ENCODE measurements at places on chromosomes 1 and 21.

GRCh38 chr1:8866792-8867415 is 11.6 kb downstream of the ENO1 start:
- no peak for DNase-seq

DNA sequence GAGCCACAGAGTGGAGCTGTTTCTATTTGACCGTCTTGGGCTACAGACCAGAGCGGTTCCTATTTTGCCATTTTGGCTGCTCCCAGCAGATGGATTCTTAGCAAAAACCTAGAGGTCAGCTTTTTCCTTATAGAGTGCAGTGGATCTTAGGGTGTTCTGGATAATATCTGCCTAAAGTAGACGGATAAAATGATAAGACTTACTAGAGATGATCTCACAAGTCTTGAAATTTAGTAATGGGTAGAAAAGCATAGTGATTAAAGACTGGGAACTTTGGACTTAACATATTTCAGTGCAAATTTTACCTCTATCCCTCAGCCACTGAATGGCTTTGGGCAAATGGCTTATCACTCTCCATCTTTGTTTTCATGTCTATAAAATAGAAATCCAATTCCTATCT is 439.8 kb downstream of the ADGRL2 start:
- DNase-seq: no peak

DNA sequence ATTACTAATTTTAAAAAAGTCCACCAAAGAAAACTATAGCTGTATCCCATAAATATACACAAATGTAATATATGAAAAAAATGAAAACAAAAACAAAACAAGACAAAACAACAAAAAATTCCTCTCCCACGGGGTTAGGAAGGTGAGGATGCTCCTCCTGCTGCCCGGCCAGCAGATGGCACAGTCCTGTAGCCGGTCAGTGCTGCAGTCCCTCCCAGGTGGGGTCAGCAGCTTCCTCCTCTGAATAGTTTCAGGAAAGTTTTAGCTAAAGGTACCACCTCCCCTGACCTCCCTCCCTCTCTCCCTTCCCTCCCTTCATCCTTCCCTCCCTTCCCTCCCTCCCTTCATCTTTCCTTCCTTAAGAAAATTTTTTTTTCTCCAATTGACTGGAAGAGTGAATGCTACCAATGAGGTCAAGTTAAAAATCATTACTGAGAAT is 67.8 kb upstream of the BCL10 start:
- no peak for DNase-seq

DNA sequence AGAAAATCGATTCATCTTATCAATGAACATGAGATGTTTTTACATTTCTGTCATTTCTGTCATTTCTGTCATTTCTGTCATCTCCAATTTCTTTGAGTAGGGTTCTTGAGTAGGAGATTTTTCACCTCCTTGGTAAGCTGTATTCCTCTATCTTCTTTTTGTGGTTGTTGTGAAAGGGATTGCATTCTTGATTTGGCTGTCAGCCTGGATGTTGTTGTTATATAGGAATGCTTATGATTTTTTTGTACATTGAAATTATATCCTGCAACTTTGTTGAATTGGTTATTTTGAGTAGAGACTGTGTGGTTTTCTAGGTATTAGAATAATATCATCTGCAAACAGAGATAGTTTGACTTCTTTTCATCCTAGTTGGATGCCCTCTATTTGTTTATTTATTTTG is 1233.7 kb downstream of the PLA2G4A start:
- DNase-seq: no peak

- no peak for DNase-seq
Observed at GRCh38 chr1:98387701-98388100, 273.8 kb upstream of the SNX7 start.

GRCh38 chr1:239819096-239819495 is 272.6 kb upstream of the FMN2 start:
- no peak for DNase-seq

DNA sequence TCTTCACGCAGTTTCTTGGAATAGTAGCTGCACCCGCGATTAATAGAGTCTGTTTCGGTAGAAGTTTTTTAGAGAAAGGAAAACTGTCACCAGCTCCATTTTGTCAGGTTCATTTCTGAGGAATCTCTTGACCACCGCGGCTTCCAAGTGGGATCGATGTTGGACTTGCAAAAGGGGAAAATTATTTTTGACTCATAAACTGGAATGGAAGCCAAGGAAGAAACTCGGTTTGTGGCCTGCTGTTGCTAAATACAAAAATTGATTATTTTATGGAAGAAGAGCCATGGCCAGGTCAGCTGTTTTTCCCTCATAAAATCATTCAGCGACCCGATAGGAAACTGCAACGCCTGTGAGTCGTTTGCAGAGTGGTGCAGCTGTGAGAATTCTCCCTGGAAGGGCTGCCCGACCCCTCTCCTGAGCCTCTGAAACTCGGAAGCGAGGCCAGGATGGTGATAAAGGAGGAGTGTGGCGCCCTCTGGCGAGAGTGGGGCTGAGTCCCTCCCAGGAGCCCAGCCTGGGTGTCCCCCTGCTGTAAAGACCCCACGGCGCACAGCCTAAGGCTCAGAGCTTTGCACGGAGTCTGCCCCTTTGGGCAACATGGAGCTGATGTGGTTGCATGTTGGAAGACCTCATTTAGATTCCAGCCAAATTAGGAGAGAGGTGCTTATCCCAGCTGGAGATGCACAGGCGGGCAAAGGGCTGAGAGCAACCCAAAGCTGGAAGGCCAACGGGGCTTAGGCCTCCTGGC is 83.6 kb upstream of the SLC25A33 start:
- peak; percentile 31 for DNase-seq

DNA sequence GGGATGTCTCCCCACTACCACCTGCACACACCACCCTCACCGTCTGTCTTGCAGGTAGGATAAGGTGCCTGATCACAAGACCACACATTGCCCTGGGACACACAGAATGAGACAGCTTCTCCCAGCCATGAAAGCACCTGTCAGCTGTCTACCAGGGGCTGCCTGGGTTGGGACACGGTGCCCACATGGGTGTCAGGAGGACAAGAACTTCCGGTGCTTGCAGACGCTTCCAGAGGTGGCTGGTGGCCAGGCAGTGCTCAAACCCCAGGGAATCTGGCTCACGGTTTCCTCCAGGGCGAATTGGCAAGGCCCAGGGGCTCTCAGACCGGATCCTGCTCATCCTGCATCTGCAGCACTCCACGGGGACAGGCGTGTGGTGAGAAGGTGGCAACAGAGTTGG is 182.6 kb upstream of the ARHGEF16 start:
- no peak for DNase-seq

- no peak for DNase-seq
Observed at GRCh38 chr1:160925652-160926244, 28.9 kb downstream of the ITLN2 start.

- no peak for DNase-seq
Observed at GRCh38 chr1:77632216-77632615, 50.2 kb downstream of the ZZZ3 start.

DNA sequence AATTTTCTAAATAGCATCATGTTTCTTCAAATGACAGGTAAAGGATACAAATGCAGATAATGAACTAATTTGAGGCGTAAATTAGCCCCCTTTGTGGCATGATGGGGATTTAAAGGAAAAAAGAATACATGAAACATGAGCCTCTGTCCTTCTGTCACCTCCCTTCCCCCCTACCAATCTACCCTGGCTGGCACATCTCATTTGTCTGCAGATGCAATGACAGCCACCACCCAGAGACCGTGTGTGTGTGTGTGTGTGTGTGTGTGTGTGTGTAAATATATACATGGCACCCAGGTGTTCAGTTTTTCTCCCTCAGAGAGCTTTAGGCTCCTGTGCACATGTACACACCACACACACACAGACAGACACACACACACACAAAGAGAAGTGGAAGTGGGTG is 451.1 kb downstream of the RWDD3 start:
- no peak for DNase-seq

GRCh38 chr21:29320031-29320430 is 21.3 kb downstream of the BACH1 start:
- DNase-seq: no peak

DNA sequence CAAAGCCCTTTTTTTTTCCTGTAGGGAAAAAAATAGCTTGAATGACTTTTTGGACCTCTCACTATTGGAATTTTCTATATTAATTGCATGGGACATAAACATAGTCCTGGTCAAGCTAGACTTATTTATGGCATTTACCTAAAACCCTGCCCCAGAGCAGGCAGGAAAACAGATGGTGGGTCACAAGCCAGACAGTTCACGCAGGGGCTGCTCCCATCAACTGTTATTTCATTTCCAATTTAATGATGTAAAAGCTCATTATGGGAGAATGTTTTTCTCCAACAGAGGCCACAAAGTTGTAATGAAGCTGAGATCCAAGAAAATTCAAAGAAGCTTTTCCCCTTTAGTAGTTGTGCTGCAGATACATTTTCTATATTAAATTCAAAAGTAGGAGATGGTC is 99.2 kb downstream of the SGIP1 start:
- no peak for DNase-seq

DNA sequence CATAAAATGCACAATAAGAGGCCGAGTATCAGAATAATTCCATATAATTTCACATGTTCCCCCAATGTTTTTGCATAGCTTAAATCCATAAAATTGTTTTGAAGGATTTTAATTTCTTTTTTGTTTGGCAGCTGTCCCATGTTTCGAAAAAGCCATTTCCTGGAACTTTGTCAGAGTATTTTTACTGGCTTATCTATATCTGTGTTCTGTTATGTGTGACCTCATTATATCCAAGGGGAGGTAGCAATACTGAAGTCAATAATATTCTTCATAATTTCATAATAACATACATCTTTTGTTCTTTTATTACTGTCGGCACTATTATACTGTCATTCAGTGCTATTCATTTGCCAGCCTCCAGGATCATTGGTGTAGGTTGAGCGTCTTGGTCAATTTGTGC is 9.4 kb upstream of the BACH1 start:
- no peak for DNase-seq

Measured in activated T-helper 1 cell treated with anti-CD3 and anti-CD28 coated beads, Interleukin-2, amount 50 U/mL, for 16 hours (primary cell).